CD4-positive, alpha-beta T cell (primary cell): ENCODE measurements at places on chromosomes 6 and 20. TPM values are rescaled to one million over a fixed set of nuclear protein-coding genes. Genes with fewer than 3 reads are reported as not detected.
A peak's percentile ranks its signal among the peaks of the same experiment; 100 is the strongest.

DNA sequence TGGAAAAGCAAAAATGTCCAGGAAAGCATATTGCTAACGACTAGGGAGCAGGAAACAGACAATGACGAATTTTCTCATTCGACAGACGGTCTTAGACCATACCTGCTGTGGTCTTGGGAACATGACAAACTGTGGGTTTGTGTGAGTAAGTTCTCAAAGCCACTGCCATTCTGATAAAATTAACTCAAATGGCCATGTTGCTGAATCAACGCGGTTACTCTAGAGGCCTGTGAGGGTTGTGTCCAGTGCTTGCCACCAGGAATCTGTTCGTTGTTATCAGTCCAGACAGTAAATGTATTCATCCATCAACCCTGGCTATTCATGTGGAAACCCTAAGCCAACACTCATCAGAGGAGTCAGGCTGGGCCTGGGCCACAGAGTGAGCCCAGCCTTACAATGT lies 124.3 kb downstream of the MYLK4 start:
- H3K36me3 ChIP-seq, result no peaks in the 10 kb centered on the region
- H3K4me3 ChIP-seq, result no peak overlapping the region
- no peak overlapping the region for H3K27ac ChIP-seq
- H3K4me1 ChIP-seq, result no peaks in the 10 kb centered on the region
- no peak for DNase-seq

PNPLA1 gene
- total RNA-seq, result not detected

GRCh38 chr6:63817492-63818050 lies 182.0 kb downstream of the PHF3 start:
- DNase-seq, result no peak
- H3K36me3 ChIP-seq, result no peaks in the 10 kb centered on the region
- no peak overlapping the region for H3K4me3 ChIP-seq
- H3K27me3 ChIP-seq, result no peaks in the 10 kb centered on the region

- H3K27ac ChIP-seq, result no peak overlapping the region
- H3K27me3 ChIP-seq, result no peaks in the 10 kb centered on the region
- H3K4me3 ChIP-seq, result no peak overlapping the region
- no peak for DNase-seq
Measured at GRCh38 chr6:42870145-42870936, 9.1 kb upstream of the RPL7L1 start.

OR2B6 gene
- total RNA-seq, result not detected

- peaks cover 14% of the 10 kb centered on the region for H3K36me3 ChIP-seq
- no peaks in the 10 kb centered on the region for H3K4me1 ChIP-seq
- DNase-seq, result no peak
- no peaks in the 10 kb centered on the region for H3K27me3 ChIP-seq
- H3K4me3 ChIP-seq, result no peak overlapping the region
- H3K27ac ChIP-seq, result no peak overlapping the region
Measured at GRCh38 chr20:34781220-34781619, 44.2 kb downstream of the NCOA6 start.

DNA sequence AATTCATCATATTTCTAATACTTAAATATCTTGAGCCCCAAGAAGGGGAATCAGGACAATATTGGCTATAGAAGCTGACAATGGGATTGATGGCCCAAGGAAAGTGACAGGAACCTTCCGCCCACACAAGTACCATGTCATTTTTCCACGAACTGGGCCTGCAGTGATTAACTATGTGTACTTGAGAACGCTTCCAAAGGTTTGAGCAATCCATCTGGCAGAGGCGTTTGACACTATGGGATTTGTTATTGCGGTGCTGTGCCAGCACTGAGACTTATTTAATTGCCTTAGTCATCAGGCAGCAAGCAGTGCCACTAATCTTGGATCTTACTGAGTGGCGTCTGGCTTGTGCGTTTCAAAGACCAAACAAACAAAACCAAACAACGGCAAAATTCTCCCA lies 135.6 kb upstream of the UST start:
- no peaks in the 10 kb centered on the region for H3K4me1 ChIP-seq
- H3K27ac ChIP-seq, result no peak overlapping the region
- H3K4me3 ChIP-seq, result no peak overlapping the region
- no peak for DNase-seq
- H3K36me3 ChIP-seq, result no peaks in the 10 kb centered on the region
- no peaks in the 10 kb centered on the region for H3K27me3 ChIP-seq

ETV7 gene
- 0.73 TPM for total RNA-seq

DNA sequence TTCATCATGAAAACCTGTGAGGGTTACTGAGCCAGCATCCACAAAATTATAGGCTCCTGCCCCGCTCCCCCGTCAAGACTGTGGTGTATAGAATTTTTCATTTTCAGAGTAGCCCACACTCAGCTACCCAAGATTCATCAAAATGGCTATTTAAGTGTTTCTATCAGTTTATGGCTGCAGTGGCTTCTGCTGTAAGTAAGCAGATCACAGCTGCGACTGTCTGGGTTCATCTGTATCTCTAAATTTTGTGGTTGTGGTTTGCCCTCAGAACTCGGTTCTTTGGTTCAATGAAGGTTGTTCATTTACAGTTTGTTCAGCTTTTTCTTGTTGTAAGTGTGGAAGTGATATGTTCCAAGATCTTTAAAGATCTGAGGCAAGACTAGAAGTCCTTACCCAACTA lies 284.2 kb downstream of the DOK5 start:
- no peak for DNase-seq
- no peak overlapping the region for H3K4me3 ChIP-seq
- no peak overlapping the region for H3K27ac ChIP-seq
- no peaks in the 10 kb centered on the region for H3K4me1 ChIP-seq
- H3K36me3 ChIP-seq, result no peaks in the 10 kb centered on the region

- peaks cover 53% of the 10 kb centered on the region for H3K36me3 ChIP-seq
- no peak overlapping the region for H3K4me3 ChIP-seq
- no peaks in the 10 kb centered on the region for H3K27me3 ChIP-seq
- DNase-seq, result no peak
- H3K4me1 ChIP-seq, result peaks cover 13% of the 10 kb centered on the region
Measured at GRCh38 chr20:37992802-37993409, 40.4 kb downstream of the TTI1 start.

- H3K36me3 ChIP-seq, result peaks cover 2% of the 10 kb centered on the region
- peak overlapping the region; percentile 91 for H3K4me3 ChIP-seq
- H3K4me1 ChIP-seq, result peaks cover 34% of the 10 kb centered on the region
- H3K27ac ChIP-seq, result peak overlapping the region; percentile 85
- DNase-seq, result peak; percentile 21
Measured at GRCh38 chr6:18262702-18263417, 1.5 kb downstream of the DEK start.
